ENCODE measurements at places on chromosomes 5 and 9.

GRCh38 chr5:166365164-166365563 lies 1926.3 kb upstream of the WWC1 start:
- no peak for DNase-seq

DNA sequence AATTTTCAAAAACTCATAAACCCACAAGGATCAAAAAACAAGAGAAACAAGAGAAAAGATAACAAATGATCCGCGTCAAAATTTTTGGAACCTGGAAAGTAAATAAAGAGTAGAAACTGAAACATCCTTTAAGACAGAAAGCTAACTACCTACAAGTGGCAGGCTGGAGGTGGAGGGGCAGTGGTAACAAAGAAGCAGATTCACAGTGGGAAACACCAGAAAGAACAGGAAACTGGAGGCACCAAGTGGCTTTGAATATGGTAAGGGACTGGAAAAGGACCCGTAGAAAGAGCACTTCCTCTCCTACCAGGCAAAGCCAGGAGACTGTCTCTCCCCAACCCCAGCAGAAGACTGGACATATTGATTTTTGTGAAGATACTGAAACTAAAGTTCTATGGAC lies 100.6 kb upstream of the TARS1 start:
- no peak for DNase-seq

GRCh38 chr9:3585606-3586005 lies 59.8 kb upstream of the RFX3 start:
- no peak for DNase-seq

DNA sequence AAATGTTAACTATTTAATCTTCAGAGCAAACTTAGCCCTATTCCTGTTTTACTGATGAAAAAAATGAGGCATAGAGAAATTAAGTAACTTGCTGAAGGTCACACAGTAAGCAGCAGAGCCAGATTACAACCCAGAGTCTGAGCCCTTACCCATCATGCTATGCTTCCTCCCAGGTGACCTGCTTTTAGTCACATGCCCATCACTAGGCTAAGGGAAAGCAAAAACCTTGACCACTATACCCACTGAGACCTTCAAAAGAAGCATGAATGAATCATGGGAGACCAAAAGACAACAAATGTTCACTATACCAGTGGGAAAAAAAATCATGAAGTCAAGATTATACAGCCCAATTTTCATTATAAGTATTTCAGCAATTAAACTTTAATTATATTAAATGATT lies 5.3 kb upstream of the HAUS6 start:
- no peak for DNase-seq

DNA sequence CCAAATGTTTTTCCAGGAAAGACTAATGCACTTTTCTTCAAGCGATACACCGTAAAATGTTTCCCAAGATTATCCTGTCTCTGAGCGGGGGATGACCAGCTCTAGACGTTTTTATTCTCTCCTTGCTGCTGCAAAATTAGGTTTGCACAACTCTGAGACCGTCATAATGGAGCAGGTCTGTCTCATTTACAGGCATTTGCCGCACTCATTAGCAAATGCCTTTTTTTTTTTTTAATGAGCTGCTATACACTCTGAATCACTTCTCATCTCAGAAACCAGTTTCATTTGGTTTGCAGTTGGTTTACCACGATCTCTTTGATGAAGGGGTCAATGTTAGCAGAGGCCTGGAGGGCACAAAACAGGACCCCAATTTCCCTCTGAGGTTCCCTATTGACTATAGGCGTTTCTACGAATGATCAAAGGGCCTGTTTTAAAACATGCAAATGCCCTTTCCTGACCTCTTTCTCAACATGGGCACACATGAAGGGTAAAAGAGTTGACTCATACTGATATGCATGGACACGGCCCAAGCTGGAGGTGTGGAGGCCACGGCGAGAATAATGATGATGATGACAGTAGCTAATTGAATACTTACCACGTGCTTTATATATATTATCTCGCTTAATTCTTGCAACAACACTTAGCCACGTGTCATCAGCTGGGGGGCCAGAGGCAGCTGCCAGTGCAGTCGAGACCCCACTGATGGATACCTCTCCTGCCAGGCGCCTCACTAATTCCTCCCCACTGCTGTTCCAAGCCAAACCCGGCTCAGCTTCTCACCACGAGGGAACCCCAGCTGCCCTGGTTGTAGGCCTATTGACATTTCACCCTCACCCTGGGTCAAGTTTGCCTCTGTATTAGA lies 89.9 kb upstream of the PTCH1 start:
- DNase-seq = no peak

- DNase-seq = no peak
These were observed 115.6 kb upstream of the RETREG1 start for GRCh38 chr5:16732356-16732755.

DNA sequence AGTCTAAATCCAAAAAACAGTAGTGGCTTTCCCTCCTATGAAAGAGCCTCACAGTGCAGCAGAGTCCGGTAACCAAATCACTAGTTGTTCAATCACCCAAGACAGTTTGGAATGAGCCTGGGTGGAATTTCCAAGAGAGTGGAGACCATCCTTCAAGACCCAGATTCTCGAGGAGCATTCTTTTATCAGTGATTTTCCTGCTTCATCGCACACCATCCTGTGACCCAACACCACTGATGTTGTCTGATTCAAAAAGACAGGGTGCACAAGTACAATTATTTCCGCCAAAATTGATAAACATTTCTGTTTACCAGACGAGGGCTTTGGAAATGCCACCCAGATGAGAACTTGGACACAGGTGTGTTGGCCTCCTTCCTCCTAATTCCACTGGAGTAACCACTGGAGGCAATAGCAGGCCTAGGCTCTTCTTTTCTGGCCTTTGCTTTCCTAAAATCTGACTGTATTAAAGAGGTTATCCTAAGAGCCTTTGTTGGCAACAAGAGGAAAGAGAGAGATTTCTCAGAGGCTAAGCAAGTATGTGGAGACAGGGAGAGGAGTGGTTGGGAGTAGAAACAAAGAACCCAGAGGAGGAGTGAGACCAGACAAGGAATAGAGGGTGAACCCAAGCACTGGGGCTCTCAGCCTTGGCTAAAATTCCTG lies 56.3 kb upstream of the S1PR3 start:
- no peak for DNase-seq

DNA sequence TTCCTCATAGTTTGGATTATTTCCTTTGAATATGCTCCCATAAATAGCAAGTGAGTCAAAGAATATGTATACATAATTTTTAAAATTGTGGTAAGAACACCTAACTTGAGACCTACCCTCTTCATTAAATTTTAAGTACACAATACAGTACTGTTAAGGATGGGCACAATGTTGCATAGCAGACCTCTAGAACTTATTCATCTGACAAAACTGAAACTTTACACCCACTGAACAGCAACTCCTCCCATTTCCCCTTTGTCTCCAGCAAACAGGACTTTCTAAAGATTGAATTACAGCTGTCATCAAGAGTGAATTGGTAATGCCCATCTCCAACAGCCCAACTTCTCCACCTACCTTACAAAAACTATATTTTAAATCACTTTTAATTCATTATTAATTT lies 388.9 kb downstream of the HTR1A start:
- DNase-seq = no peak

- no peak for DNase-seq
These were observed 181.2 kb downstream of the PIK3R1 start for GRCh38 chr5:68396722-68397121.

DNA sequence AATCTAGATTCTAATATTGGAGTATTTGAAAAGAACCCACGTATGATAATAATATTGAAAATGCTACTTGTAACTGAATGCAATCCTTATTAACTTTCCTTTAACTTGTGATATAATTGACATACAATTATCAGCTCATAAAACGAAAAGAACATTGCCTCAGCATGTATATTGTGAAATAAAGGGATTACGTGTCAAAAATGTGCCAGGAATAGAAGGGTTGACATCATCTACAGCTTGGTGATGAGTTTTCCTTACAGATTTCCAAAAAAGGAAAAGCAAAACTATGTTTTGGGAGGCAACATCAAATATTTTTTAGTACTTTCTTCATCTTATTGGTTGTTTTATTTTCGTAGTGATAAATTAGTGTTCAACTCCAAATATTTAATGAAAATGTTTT lies 266.0 kb upstream of the PTGER4 start:
- no peak for DNase-seq

- DNase-seq = no peak
These were observed 4.6 kb upstream of the DUSP1 start for GRCh38 chr5:172775326-172776234.

GRCh38 chr5:81878333-81878732 lies 93.5 kb upstream of the ATG10 start:
- DNase-seq = no peak

- peak; percentile 41 for DNase-seq
These were observed 13.0 kb downstream of the SLC25A25 start for GRCh38 chr9:128081056-128081455.

DNA sequence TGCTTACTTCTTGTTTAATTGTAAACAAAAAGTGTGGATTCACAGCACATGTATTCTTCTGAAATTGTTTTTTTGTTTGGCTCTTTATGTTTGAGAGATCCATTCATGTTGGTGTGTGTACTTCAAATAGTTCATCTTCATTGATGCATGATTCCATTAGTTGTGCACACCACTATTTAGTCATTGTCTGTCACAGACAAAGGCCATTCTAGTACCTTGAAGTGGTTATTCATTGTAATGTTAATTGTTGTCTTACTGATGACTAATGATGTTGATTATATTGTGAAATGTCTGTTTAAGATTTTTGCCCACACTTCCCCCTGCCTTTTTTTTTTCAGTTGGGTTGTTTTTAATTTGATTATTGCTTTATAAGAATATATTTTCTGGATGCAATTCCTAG lies 391.3 kb downstream of the DIRAS2 start:
- DNase-seq = no peak

DNA sequence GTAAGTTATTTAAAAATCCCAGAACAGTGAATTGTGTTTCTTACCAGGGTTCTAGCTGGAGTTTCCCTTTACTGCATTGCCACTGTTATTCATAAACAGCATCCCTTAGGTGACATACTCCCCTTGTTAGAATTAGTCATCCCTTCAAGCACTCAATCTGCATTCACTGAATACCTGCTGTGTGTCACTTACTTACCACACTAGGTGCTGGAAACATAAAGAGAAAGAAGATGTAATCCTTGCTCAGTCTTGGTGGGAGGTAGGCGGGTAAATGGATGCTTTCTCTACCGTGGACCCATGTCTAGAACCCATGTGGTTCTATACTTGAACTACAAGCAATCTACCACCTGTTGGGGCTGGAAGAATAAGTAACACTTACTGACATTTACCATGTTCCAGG lies 371.6 kb downstream of the KDM4C start:
- DNase-seq = no peak

GRCh38 chr9:135512904-135513303 lies 8.3 kb upstream of the LCN1 start:
- DNase-seq = no peak

All from endothelial cell of umbilical vein (primary cell).